ENCODE measurements at places on chromosomes 1 and 21.
A peak's percentile ranks its signal among the peaks of the same experiment; 100 is the strongest.

DNA sequence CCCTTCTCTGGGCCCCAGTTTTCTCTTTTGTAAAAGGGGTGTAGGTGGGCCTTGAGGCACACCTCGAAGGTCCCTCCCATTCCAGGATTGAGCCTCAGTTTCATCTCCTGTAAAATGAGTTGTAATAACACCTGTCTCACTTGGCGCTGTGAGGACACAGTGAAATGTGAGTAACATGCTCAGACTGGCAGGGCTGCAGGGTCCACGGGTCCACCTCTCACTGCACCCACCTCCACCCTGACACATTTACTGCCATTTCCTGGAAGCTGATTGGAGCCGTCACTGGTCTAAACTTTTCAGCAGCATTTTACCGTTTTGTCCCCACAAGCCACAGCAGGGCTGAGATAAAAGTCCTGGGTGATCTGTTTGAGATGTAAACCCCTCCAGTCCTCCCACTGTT is 398.0 kb downstream of the PTPRU start:
- DNase-seq, result no peak

DNA sequence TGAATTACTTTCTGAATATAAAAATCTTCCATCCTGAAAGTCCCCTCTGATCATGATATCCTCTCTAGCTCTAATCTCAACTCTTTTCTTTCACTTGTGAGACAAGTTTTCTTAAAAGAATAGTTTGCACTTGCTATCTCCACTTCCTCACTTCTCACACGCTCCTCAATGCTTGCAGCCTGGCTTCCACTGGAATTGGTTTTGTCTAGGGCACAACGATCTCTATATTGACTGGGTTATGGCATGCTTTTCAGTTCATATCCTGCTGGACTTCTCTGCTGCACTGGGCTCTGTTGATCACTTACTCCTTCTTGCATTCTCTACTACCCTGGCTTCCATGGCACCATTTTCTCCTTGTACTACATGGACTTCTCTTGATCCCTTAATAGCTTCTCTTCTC is 474 bp downstream of the FCRLA start:
- no peak for DNase-seq

DNA sequence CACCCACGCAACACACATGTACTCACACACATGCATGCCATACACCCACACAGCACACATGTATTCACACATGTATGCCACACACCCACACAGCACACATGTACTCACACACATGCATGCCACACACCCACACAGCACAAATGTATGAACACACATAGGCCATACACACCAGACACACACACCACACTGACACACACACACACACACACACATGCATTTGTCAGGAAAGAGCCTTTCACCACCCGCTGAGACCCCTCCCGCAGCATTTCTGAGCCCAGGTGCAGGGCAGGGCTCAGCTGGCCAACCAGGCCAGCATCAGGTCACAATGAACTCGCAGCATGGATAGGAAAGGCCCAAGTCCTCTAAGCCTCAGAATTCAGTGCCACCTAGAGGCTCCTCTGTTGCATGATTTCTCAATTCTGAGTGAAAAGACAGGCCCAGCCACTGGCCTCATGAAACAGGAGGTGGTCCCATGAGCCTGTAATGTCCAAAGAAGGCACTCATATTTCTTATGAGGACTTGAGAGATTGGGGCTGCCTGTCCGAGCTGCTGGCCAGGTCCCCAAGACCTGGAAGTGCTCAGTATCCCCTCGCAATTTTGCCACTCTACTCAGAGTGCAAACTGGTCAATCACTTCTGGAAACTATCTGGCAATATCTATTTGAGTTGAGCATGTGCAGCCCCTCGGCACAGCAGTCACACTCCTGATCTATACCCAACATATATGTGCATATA is 57.3 kb downstream of the PSMG1 start:
- DNase-seq, result peak; percentile 72

GRCh38 chr1:60283690-60284089 is 210.1 kb upstream of the C1orf87 start:
- no peak for DNase-seq

- DNase-seq, result no peak
Observed at GRCh38 chr1:94672001-94672400, 130.4 kb upstream of the F3 start.

GRCh38 chr1:191963286-191963685 is 195.0 kb upstream of the RGS18 start:
- no peak for DNase-seq

- no peak for DNase-seq
Observed at GRCh38 chr1:241447031-241447644, 72.4 kb downstream of the FH start.

GRCh38 chr1:3852711-3853485 is 4.1 kb downstream of the CEP104 start:
- DNase-seq, result no peak

DNA sequence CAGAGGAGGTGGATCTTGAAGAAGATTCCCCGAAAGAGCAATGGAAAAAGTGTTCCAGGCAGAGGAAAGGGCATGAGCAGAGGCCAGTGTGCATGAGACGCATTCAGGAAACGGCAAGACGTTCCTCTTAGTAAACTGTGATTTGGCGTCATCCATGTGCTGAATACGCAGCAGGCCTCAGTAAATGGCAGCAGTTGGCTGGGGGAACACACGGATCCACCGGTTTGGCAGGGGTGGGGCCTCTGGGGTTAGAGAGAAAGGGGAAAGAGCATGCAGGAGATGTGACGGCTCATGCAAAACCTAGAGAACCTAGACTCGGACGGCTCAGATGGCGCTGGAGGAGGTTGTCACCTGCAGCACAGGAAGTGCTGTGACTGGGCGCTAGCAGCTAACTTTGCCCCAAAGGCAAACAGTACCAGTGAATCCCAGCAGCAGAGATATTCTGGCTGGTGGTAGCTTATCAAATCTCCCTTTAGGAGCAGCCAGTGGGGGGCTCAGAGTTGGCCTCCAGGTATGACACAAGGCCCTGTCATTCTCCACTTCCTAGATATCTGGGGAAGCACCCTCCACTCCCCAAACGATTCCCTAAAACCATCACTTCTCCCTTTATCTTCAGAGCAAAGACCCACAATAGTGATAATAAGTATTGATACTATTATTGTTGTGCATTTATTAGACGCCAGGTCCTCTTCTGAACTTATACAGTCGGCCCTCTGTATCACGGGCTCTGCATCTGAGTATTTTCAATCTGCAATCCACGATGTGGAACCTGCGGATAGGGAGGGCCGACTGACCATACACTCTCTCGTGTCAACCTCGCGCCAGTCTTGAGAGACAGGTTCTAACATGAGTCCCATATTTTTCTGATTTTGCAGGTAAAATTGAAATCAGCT is 7.6 kb downstream of the LAPTM5 start:
- no peak for DNase-seq

- DNase-seq, result no peak
Observed at GRCh38 chr21:45050797-45051489, 23.4 kb upstream of the ADARB1 start.

- no peak for DNase-seq
Observed at GRCh38 chr1:107152395-107152794, 11.6 kb downstream of the NTNG1 start.

GRCh38 chr1:93976291-93976690 is 67.1 kb upstream of the GCLM start:
- no peak for DNase-seq

GRCh38 chr1:204288021-204288588 is 71.6 kb downstream of the PLEKHA6 start:
- no peak for DNase-seq

- no peak for DNase-seq
Observed at GRCh38 chr21:29514652-29515247, 216.0 kb downstream of the BACH1 start.

GRCh38 chr21:43029785-43030184 is 45.9 kb downstream of the CBS start:
- DNase-seq, result no peak

Data from bone marrow (tissue), 2 donors.